GM10248 (cell line): ENCODE measurements at places on chromosomes 12 and 14.
A peak's percentile ranks its signal among the peaks of the same experiment; 100 is the strongest.

GRCh38 chr12:129791396-129791795 lies 112.4 kb downstream of the TMEM132D start:
- DNase-seq, result no peak

DNA sequence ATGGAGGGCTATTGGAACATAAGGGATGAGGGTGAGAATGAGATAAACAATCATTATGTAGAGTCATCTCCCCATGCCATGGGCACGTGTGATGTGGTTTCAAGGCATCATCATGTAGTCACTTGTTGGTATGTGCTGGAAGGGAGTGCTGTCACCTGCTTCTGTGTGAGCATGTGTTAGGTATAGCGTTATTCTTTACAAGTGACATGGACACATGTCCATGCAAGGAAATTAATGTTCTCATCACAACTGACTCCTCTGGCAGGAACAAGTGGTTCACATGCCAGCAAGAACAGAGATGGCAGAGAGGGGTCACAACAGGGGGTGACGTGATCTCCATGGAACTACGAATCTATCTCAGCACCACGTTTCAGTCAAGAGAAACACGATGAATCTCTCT lies 815.8 kb downstream of the BCL11B start:
- no peak for DNase-seq

GRCh38 chr14:56297449-56297848 lies 179.2 kb downstream of the PELI2 start:
- no peak for DNase-seq

GRCh38 chr12:29737644-29738043 lies 46.1 kb downstream of the TMTC1 start:
- DNase-seq, result no peak

DNA sequence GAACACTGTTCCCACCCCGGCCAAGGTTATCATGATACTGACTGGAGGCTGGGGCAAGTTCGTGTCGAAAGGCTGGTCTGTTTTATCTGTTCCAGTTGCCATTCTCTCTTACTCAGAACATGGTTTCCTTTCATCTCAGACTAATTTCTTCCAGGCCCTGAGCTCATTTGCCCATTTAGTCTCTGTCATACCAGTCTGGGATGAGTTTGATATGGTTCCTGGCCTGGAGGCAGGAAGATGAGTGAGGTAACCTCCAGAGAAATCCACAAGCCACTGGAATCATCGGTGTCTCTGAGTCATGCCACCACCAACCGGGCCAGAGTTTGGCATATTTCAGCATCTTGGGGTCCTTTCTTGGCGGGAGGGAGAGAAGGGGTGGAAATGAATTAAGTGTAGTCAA lies 114.7 kb downstream of the NTF3 start:
- no peak for DNase-seq

DNA sequence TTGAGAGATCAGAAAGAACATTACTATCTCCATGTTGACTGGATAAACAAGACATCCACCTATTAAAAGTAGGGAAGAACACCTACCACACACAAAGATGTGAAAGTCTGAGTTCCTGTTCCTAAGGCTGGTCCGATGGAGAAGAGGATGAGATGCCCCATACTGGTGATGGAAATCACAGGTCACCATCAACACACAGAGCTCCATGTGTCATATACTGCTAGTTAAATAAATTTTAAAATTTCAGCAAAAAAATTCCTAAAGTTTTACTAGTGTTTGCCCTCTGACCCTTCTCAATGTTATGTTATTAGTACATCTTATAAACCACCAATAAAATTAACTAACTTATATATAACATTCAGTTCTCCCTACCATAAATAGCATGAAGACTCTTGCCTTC lies 59.1 kb downstream of the KCNA5 start:
- DNase-seq, result no peak

- no peak for DNase-seq
These were observed 2.3 kb downstream of the PAPLN start for GRCh38 chr14:73239393-73240241.

DNA sequence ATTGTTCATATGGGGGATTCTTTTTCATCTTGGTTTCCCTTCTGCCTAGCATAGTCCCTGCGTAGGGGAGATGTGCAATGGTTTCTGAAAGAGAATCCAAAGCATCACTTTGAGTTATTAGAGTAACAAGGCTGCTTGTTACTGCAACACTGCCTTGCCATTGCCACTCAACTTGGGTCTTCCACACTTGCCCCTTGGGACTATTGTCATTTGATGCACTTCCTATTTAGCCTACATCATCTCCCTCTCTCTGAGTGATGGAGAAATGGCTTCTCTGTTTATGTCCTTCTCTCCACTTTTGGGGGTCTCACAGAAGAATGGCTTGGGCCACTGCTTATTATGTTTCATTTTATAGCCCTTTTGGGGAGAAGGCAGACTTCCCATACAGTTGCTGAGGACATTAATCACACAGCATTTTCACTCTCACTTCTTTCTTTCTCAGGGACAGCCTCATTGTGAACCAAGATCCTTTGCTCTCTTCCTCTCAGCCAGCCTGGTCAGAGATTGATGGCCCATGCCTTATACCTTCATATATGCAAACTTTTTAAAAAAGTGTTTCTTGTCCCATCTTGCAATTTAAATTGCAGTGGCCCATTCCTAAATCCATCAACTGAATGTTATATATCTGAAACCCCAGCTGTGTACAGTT lies 50.8 kb upstream of the POC1B start:
- no peak for DNase-seq

- DNase-seq, result no peak
These were observed 73.9 kb downstream of the SPPL3 start for GRCh38 chr12:120830052-120830940.

DNA sequence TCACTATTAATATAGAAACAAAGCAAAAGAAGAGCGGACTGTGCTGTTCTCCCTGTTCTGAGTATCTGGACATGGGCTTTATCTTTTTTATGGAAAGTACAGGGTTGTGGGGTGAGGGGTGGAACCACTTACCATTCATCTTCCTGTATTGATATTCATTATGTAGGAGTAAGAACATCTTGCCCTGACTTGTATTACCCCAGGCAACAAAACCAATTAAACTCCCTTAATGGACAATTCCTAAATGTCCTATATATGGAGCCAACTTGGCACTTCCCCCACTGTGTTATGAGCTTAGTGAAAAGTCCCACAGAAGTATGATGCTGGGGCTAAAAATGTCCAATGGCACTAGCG lies 139.9 kb upstream of the KRR1 start:
- DNase-seq, result no peak

- no peak for DNase-seq
These were observed 274.6 kb downstream of the BTG1 start for GRCh38 chr12:91870872-91871707.

DNA sequence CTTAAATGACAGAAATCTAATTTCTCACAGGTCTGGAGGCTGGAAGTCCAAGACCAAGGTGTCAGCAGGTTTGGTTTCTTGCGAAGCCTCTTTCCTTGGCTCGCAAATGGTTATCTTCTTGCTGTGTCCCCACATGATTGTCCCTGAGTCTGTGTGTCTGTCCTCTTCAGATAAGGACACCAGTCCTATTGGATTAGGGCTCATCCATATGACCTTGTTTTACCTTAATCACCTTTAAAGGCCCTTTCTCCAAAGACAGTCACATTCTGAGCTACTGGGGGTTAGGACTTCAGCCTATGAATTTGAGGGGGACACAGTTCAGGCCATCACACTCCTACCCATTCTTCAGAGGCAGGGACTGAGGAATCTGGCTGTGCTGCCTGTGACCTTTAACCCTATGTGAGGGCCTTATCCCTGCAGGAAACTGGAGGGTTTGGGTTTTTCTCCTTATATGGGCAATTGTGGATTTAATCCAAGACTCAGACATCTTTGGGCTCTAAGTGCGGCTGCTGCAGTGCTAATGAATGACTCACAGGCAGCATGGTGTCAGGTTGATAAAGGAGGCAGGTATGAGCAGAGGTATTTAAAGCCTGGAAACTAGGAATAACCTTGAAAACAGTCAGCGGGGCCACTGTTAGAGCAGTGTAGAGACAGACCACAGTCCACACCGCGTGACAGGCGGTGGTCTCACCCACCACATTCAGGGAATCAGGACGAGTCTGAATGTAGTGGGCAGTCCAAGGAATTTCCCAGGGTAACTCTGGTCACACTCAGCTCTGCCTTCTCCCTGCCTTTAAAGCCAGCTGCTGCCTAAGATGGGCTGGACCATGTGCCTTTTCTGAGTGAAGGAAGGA lies 10.2 kb downstream of the TPCN1 start:
- no peak for DNase-seq

DNA sequence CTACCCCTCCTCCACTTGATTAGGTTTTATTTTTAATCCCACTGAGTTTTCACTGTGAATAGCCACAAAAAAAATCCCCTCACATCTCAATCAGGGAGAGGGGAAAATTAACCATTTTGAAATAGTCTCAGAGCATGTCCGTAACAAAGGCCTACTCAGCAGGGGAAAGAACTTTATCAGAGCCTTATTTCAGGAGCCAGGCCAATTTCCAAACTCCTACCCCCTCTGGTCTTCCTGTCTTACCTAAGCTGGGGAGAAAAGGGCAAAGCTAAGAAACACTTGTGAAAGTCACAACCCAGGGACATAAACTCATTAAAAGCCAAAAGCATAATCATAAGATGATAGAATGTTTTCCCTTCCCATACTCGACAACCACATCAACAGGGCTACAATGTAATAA lies 260.3 kb upstream of the DIO3 start:
- no peak for DNase-seq

GRCh38 chr14:22861651-22862050 lies 9.9 kb upstream of the LRP10 start:
- no peak for DNase-seq

DNA sequence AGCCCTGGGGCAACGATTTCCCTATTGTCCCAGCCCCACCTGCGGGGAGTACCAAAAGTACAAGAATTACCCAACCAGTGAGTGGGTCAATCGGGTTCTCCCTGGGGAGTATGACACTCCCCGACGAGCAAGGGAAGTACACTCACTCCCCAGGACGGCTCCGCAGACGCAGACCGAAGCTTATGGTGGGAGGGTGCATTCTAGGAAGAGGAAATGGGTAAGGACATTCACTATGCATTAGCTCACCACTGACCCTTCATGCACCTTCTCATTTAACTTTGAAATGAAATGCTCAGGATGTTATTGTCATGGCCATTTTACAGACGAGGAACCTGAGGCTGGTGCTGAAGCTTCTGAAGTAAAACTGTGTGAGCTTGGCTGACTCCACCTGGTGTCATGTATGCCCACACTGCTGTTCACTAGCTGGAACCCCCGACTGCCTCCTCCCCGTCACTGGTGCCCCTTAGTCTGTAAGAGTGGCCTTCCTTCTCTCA lies 45.8 kb upstream of the TMED10 start:
- DNase-seq, result peak; percentile 52

GRCh38 chr12:48933664-48934311 lies 8.5 kb upstream of the FKBP11 start:
- DNase-seq, result no peak

GRCh38 chr12:82910246-82910893 lies 223.7 kb downstream of the TMTC2 start:
- no peak for DNase-seq

DNA sequence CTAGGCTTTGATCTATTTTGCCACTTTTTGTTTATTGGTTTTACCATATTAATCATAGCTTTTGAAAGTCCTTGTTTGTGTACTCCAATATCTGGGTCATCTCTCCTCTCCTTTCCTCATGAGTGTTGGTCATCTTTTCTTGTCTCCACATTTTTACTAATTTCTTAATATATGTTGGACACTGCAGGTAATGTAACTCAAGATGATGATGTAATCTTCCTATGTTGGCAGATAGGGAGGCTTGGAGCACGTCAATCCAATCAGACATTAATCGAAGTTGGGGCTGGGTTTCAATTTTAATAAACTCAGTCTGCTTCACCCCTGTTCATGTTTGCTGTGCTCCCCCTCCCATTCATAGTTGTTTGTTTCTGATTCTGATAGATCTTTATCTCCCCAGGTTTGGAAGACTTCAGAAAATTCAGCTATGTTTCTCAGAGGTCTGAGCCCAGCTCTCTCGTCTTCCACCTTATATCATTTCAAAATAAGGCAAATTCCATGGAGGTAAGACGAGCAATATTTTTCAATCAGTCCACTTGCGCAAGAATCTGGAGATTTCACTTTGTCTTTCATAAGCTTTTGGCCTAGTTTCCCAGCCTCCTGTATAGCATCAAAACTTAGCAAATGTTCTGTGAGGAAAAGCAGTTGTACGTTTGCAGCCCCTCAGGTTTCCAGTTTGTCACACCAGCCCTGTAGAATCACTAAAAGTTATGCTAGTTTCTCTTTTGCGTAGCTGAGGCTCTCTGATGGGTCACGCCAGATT lies 504.1 kb downstream of the TMTC2 start:
- no peak for DNase-seq

GRCh38 chr12:131831635-131832041 lies 3.4 kb downstream of the MMP17 start:
- no peak for DNase-seq

- no peak for DNase-seq
These were observed 17.2 kb upstream of the OAS2 start for GRCh38 chr12:112961074-112961473.

DNA sequence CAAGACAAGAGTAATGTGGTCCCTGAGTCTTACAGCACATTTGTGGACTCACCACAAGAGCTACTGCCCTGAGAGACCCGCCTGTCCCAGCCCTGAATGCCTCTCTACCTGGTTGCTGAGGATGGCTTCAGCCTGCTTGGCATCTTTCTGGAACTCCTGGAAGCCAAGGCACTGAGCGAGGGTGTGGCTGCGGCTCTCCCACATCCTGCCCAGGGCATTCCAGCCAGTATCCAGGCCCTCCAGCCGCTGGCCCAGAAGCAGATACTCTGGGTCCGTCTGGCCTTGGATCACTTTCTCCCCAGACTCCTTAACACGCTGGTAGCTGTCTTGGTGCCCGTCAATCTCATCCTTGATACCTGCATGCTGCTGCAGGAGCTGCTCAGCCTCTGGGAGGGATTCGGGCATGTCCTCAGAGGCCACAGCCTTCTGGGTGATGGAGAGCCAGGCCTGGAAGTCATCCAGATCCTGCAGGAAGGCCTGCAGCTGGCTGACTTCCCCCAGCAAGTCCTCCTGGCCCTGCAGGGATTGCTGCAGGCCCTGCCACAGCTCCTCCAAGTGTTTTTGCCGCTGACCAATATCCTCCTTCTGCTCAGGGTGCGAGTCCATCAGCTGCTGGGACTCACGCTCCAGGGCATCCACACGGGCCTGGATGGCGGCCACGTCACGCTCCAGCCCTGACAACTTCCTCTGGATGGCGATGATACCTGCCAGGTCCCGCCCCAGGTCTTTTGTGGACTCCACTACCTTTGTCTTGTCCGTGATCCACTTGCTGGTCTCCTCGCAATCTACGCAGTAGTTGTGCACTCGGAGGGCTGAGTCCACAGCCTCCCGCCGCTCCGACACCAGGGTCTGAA lies 82.3 kb downstream of the PLEKHG3 start:
- no peak for DNase-seq

GRCh38 chr12:126389220-126389841 lies 1324.1 kb downstream of the AACS start:
- DNase-seq, result no peak
